MCF 10A (cell line): ENCODE measurements at places on chromosomes 5 and 9.

GRCh38 chr5:61620699-61621182 lies 288.7 kb downstream of the ZSWIM6 start:
- DNase-seq: no peak

DNA sequence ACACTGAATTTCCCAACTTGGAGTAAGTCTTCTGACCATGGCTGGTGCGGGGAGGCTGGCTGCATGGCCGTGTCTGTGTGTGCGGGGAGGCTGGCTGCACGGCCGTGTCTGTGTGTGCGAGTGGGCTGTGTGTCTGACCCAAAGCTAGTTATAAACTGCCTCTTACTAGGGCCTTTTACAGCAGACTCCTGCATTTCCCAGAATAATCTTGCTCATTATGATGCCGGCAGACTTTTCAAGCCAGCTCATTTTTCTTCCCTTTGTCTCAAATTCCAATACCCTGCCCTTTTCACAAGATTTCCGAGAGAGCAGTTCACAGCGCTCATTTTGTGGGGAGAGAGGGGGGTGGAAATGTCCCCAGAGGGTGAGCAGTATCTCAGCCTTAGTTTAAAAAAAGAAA lies 470.7 kb upstream of the BRINP1 start:
- no peak for DNase-seq

DNA sequence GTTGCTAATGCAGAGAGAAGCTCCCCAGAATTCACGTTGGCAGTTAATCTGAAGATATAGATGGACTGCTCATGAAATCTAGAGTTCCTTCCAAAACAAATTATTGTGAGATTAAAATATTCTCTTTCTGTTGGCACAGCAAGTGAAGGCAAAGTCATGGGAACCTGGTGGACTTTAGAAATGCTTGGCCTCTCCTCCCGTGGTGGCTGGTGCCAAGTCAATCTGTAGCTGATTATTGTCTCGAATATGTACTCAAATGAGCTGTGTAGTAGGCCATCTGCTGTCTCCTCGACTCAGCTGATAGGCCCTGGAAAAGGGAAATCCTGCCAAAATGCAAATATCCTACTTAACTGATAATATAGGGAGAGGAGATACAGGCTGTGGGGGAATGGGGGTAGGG lies 69.3 kb downstream of the DAPK1 start:
- DNase-seq: no peak

- no peak for DNase-seq
These were observed 55.8 kb upstream of the ABL1 start for GRCh38 chr9:130779153-130779855.

GRCh38 chr5:150895431-150896428 lies 9.1 kb downstream of the ZNF300 start:
- peak; percentile 6 for DNase-seq

- DNase-seq: no peak
These were observed 37.6 kb downstream of the SYK start for GRCh38 chr9:90839183-90839728.

DNA sequence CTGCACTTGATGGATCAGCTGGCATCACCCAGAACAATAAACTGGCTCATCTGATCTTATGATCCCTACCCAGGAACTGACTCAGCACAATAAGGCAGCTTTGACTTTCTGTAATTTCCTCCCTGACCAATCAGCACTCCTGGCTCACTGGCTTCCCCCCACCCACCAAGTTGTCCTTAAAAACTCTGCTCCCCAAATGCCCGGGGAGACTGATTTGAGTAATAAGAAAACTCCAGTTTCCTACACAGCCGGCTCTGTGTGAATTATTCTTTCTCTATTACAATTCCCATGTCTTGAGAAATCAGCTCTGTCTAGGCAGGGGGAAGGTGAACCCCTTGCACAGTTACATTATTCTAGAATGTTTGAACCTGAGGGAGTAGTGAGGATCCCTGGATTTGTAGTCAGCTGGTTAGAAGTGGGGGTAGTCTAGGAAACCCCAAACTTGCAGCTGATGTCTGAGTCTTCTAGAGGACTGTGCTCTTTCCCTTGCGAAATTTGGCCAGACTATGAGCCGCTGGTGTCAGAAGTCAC lies 111.7 kb upstream of the NEK6 start:
- no peak for DNase-seq

DNA sequence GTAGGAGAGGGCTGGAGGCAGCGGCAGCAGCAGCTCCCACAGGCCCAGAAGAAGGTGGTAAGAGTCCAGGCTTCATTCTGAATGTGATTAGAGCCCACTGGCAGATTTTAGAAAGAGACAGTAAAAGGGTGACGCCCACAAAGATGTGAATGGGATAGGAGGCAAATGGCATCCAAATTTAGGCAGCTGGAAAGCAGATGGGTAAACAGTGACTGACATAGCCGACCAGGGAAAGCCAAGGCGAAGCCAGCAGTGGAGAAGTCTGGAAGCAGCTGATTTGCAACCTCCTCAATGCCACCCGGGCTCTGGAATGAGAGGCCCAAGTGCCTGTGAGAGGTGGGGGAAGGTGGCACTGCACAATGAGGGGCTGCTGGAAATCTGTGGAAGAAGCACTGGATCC lies 103.3 kb downstream of the C5orf15 start:
- no peak for DNase-seq

DNA sequence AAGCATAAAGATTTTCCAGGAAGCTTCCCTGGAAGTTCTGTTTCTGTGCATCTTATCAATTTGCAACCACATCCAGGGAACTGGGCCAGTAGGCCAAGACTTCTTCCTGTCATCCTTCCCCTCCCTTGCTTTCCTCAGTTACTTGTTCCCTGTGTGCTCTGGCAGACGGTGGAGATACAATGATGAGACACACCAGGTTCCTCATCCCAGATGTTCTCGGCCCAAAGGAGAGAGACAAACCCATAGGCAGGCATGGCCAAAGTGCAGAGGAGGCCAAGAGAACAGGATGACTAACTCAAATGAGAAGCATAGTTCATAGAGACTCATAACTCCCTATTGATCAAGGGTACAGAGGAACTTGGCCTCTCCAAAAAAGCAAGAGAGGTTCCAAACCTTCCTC lies 652.6 kb downstream of the CCDC171 start:
- DNase-seq: no peak

DNA sequence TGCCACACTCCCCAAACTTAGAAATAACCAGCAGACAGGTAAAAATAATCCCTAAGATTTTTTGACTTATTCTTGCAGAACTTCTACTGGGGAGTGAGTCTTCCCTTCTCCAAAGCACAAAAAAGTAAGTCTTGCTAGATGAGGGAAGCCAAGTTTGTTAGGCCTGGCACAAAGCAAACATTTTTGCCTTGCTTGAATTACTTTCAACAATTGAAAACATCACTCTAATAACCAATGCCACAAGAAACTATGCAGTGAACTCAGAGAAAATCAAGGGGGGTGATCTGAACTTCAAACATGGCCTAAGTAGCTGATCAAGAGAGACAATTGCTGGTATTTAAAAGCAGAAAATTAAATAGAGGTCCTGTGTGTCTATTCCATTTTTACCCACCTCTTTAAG lies 123.6 kb upstream of the SLC1A3 start:
- no peak for DNase-seq

- DNase-seq: no peak
These were observed 58.8 kb downstream of the MEF2C start for GRCh38 chr5:88824141-88824540.

DNA sequence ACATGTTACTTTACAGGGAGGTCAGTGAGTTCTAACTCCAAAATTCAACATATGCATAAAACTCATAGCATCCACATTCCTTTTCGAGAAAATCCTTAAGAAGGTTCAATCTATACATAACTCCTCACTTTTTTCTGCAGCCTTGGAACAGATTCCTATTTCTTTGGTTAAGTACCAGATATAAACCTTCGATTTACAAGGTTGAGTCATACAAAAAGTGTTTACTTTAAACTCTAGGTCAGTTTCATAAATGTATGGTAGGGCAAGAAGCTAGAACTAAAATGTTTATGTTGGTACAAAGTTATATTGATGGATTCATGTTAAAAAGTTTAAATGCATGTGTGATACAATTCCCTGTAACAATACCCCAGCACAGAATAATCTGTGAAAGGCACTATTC lies 19.4 kb downstream of the CDKN2AIPNL start:
- DNase-seq: no peak
